ENCODE measurements at places on chromosomes 12 and 14.

- no peak for DNase-seq
These were observed 776 bp downstream of the RDH5 start for GRCh38 chr12:55720894-55721444.

- DNase-seq, result no peak
These were observed 55.8 kb downstream of the STX2 start for GRCh38 chr12:130783110-130783715.

DNA sequence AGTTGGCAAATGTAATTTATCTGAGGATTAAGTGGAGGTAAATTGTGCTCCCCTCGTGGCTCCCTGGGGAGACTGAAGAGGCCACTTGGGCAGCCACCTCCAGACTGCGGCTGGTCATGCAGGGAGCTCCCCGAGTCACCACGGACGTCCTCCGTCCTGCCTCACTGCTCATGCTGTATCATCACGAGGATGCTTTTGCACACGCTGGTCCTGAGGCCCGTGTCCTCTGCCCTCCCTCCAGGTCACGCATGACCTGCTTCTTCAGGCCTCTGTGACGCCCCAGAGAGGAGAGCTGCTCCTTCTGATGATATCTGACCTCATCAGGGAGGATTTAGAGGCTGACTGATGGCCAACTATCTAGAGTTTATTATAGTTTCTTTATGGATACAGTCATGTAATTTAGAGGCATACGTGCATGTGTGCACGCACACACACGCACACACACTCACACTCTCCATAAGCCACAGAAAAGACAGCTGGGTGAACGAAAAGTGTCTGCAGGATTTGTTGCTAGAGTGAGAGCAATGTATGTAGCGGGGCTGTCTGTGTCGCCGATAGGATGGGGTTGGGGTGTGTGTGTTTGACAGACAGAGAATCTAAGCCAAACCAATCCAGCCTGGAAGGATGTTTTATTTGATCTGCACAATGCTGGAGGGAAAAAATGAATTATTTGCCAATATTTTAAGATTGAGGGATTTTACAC lies 160.0 kb downstream of the ADGRD1 start:
- no peak for DNase-seq

GRCh38 chr14:50620341-50620740 lies 47.8 kb downstream of the SAV1 start:
- no peak for DNase-seq

DNA sequence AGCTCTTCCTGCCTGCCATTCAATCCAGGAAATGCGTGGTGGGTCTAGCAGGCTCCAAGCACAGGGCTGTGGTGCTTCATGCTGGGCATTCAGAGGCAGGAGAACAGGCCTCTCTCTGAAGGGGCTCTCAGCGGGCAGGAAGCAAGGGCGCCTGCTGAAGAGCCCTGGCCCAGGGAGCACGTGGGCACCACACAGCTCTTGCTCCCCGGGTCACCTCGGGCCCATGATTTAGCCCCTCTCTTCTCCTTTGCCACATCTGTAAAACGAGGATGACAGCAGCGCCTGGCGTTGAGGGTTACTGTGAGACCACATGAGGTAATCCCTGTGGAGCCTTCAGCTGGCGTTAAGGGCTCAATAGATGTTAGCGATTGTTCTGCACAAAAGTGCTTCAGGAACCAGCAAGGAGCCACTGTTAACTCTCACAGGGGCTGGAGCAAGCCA lies 37.6 kb upstream of the SPTLC2 start:
- no peak for DNase-seq

DNA sequence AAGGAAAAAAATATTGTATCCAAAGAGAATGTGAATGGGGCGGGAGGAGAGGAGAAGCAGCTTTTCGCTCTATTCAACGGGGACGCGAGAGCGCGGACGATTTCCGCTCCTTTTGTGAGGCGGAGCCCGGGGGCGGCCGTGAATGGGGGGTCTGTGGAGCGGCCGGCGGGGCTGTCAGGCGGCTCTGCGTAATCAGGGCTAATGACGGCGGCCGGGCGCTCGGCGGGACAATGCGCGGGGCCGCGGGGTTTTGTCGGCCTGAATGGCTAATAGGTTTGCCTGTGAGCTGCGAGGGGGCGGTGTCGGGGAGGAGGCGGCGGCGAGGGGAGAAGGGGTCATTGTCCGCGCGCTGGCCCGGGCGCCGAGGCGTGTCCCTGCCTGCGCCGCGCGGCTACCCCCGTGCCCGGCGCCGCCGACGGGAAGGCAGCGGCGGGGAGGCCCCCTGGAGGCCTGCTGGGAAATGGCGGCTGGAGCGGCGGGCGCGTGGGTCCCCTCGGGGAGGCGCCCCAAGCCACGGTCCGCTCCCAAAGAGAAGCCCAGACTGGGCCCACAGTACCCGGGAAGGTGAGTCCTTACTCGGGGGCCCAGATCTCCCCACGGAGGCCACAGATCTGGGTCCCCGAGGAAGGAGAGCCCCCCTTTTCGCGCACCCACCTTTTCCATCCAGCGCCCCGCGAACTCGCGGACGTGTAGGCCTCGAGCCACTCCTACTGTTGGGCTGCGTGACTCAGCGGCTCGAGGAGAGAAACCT lies 6.0 kb downstream of the SIX6 start:
- DNase-seq, result no peak

GRCh38 chr12:89672589-89672979 lies 36.1 kb downstream of the ATP2B1 start:
- DNase-seq, result no peak

- DNase-seq, result no peak
These were observed 19.7 kb downstream of the AREL1 start for GRCh38 chr14:74693191-74693590.

- no peak for DNase-seq
These were observed 91.8 kb downstream of the DUSP16 start for GRCh38 chr12:12470751-12471306.

DNA sequence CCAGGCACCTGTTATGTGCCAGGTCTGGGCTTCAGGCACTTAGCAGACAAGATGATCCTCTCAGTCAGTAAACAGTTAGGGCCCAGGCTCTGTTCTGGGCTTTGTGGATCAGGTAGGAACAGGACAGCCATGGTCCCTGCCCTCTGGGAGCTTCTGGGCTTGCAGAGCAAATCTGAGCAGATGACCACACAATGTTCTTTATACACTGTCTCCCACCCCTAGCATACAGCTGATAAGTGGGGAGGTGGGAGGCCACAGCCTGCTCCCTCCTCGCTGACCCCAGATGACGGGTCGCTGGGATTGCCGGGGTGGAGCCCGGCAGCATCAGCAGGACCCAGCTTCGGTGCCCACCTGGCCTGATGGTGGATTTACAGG lies 53.1 kb upstream of the RIN3 start:
- DNase-seq, result no peak

DNA sequence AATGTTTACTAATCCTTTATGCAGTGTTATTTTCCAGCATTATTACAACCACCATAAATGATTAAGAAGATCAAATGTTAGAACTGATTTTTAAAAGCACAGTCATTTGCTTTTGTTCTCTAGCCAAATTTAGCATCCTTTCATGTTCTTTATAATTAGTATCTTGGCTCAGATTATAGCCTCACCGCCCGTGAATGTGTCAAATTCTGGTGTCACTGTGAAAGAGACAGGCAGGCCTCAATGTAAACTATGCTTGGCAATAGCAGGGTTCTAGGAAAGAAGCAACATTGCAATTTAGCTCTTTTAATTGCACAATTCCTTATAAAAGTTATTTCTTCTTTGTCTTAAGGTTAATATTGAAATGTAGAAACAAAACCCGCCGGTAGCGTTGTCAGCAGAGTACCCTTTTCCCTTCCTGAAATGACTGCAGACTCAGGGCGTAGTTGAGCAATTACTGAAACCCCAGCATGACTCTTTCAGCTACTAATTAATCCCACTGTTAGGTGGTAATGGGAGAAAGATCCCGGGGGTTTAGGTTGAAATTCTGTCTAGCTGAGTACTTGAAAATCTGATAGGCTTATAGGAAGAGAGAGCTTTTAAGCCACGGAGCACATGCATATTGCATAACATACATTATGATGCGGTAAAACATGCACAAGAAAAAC lies 1600.5 kb upstream of the SEL1L start:
- DNase-seq, result no peak

GRCh38 chr12:125300249-125300648 lies 235.0 kb downstream of the AACS start:
- DNase-seq, result no peak

- no peak for DNase-seq
These were observed 45.3 kb downstream of the SETD3 start for GRCh38 chr14:99435327-99435726.

GRCh38 chr14:51513281-51513680 lies 138.4 kb upstream of the FRMD6 start:
- no peak for DNase-seq

GRCh38 chr14:95143808-95144620 lies 13.3 kb downstream of the DICER1 start:
- no peak for DNase-seq

GRCh38 chr12:118790578-118790977 lies 190.8 kb upstream of the SRRM4 start:
- DNase-seq, result no peak

- no peak for DNase-seq
These were observed 21.0 kb upstream of the AQP2 start for GRCh38 chr12:49929581-49929980.

- no peak for DNase-seq
These were observed 21.3 kb downstream of the PSMC1 start for GRCh38 chr14:90277581-90278198.

GRCh38 chr14:98167275-98167674 lies 1104.7 kb downstream of the BCL11B start:
- no peak for DNase-seq

- no peak for DNase-seq
These were observed 6.1 kb upstream of the PSMA3 start for GRCh38 chr14:58238252-58239243.

DNA sequence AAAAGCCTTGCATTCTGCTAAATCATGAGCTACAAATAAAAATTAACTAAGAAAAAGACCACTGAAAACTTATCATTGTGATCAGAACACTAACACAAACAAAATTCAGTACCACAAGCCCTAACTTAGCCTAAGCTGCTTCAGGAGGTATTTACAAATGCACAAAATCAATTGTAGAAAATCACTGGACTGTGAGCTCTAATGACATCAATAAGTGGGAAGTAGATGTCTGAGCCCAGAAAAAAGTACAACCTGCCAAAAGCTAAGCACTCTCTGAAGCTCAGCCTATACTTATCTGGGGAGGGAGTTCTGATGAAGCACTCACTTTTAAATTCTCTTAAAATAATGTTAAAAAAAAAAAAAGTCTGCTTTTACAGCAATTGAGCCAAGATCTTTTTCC lies 92.9 kb downstream of the SLCO1B1 start:
- no peak for DNase-seq

- no peak for DNase-seq
These were observed 207.2 kb upstream of the SRRM4 start for GRCh38 chr12:118773956-118774723.

- DNase-seq, result no peak
These were observed 222.9 kb upstream of the DDHD1 start for GRCh38 chr14:53376064-53376463.

- no peak for DNase-seq
These were observed 121.8 kb downstream of the SLC38A6 start for GRCh38 chr14:61102549-61103466.

GRCh38 chr12:124044809-124045321 lies 71.8 kb downstream of the ZNF664 start:
- DNase-seq, result no peak

- no peak for DNase-seq
These were observed 55.5 kb downstream of the MYRFL start for GRCh38 chr12:69880571-69880970.

GRCh38 chr12:110537605-110538409 lies 35.7 kb downstream of the RAD9B start:
- DNase-seq, result no peak

- DNase-seq, result no peak
These were observed 203.8 kb downstream of the RBM19 start for GRCh38 chr12:113762155-113762881.

DNA sequence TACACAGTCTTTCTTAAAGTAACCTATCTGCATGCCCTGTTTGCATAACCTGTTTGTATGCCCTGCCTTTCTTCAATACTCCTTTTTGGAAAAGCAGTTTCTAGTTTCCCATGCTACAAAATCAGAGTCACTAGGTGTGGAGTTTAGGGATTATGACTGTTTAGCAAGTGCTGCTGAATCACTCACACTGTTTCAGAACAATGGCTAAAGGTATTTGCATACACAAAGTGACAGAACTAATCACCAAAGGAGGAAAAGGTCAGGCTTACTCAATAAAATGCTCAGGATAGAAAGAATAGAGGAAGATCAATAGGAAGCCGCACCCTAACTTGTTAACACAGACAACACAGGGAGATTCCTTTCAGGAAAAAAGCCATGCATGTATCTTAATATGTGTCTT lies 19.4 kb downstream of the EGLN3 start:
- no peak for DNase-seq

- DNase-seq, result no peak
These were observed 13.1 kb downstream of the DPF3 start for GRCh38 chr14:72880820-72881219.
